Stimulated activated CD4-positive, alpha-beta T cell treated with anti-CD3 and anti-CD28 coated beads, Interleukin-15, amount 100 ng/mL, for 24 hours (primary cell): ENCODE measurements at places on chromosomes 12 and 14.

DNA sequence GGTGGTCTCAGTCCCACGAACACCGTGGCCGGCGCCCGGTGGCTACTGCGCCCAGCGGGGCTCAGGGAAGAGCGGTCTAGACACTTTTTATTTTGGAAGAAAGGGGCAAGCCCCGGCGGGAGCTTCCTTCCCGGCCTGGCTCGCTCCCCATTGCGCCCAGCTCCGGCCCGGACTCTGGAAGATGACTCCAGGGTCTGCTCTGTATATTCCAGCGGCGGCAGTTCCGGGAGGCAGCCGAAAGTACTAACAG is 225.1 kb upstream of the CRY1 start:
- no peak for DNase-seq

GRCh38 chr12:97288531-97288930 is 174.1 kb upstream of the RMST start:
- DNase-seq, result no peak

DNA sequence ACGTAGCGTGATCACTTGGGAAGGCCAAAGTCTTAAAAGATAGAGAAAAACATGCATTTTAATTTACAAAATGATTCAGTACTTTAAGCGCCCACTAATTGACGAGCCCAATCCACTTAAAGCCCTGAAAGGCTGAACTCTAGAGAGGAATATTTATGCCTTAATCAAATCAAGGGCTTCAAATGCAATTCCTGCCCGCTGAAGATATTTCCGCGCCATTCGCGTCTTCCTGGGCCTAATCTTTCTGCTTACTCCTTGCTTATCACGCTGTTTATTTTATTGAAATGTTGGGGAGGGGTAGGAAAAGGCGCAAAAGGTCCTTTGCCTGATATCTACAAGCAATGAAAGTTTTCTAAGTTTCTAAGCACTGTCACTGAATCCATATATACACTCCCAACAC is 4.0 kb downstream of the TBX3 start:
- DNase-seq, result no peak

DNA sequence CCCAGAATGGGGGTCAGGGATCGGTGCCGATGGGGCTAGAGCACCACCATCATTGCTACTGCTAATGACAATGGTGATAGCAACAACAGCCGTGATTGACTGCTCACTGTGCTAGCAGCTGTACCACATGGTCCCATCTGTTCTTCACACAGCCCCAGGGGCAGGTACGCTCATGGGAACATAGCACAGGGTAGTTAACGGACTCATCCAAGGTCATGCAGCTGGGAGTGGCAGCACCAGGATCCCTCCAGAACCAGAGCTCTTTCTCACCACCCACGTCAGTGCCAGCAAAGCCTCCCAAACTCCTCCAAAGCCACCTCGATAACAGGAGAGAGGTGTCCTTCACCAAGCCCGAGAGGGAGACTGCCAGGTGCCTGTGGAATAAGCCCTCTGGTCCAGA is 11.2 kb upstream of the DYNC1H1 start:
- no peak for DNase-seq

DNA sequence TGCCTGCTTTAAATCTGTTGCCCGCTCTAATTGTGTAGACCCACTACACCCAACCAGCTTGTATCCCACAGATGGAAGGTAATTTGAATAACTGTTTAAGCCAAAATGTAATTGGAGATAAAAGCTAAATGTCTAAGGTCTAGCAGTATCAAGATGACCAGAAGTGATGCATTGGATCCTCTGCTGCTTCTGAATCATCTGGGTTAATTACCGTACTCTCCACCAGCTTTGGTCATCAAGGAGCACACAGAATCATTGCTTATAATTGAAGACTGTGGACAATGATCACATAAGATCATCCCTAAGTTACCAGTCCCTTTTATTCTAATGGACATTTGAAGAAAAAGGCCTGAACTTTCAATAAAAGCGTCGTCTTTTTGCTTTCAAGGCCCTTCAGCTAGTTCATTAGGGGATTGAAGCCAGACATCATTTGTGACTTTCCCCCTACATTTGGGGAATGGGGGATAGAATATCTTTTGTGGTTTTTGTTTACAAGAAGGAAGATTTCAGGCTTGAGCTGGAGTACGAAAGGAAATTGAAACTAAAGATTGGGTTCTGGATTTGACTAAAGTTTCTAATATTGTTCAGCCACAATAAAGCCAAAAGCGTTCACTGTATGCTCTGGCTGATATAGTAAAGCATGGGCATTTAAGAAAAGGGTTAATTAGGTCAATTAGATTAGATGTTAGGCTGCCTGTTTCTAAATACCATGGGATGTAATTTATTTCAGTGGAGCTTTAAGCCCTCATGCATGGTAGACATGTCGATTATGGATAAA is 123.2 kb downstream of the CHST11 start:
- DNase-seq, result no peak

DNA sequence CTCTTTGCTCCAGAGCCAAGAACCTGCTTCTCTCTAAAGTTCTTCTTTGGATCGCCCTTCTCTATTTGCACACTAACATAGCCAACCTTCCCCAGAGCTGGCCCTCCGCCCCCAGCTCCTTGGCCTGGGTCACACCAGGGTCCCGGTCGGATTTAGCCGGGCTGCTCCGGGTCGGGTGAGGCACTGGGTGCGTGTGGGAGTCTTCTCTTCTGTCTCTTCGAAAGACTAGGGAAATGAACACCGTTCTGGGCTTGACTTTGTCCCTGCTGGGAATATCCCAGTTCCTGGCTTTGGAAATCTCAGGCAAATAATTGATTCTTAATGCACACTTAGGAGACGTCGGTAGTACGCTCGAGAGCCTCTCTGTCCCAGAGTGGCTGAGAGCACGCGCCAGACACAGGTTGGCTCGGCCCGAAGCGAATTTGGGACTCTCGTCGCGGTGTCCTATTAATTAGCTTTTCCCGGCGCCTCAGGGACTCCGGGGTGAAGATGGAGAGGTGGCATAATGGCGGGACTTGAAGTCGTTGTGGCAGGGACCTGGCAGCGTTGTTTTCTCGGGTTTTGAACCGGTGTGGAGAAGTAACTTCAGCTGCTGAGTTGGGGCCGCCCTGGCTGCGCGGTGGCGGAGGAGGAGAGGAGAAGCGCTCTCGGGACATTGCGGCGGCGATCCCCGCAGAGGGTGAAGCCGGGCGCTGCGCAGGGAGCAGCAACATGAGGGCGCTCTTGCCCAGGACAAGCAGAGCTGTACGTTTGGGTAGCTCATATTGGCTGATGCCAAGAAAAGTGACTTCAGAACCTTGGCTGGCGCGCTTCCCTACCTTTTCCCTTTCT is 7.5 kb downstream of the FOXG1 start:
- DNase-seq, result no peak

GRCh38 chr14:101372894-101373620 is 188.2 kb upstream of the DIO3 start:
- DNase-seq, result no peak

DNA sequence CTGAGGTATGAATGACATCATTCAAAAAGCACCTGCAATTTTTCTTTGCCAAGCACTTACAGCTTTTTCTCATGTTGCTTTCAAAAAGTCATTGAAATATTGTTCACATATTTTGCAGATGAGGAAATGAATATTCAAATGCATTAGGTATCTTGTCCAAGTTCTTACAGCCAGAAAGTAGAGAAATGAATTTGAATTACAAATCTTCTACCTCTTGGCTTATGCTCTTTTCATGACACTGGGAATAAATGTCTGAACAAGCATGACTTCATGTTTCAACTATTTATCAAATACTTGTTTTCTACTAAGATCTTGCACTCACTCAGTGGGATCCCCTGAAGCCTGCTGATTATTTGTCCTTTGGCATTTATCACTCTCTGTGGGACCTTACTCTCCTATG is 267.2 kb upstream of the BTG1 start:
- DNase-seq, result no peak

GRCh38 chr14:69208666-69209065 is 17.4 kb downstream of the EXD2 start:
- no peak for DNase-seq

- no peak for DNase-seq
Observed at GRCh38 chr14:53796734-53797133, 159.9 kb downstream of the BMP4 start.

DNA sequence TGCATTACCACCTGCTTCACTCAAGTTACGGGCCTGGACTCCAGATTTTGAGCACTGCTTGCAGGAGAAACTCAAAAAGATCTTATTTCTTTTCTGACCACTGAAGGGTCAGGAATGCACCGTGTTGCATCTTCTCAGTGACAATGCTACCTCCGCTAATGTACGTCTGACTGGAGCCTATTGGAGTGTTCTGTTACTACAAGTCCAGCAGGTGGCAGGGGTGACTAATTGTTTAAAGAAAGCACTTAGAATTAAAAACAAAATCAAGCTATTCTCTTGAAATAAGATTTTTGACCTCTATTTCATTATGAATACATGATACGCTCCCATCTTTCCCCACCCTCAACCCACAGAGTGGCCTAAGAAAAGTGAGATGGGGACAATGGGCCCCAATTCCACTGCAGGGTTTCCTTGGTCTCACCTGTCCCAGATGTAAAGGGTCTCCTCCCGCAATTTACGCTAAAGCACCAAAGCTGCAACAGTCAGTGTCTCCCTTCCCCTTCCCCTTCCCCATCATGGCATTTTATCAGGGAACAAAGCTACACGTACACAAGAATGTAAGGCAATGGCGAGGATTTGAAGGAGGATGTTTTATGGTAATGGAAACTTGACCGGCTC is 2.2 kb downstream of the TBPL2 start:
- DNase-seq, result peak; percentile 20

- DNase-seq, result no peak
Observed at GRCh38 chr12:52860102-52860823, 11.5 kb upstream of the KRT78 start.

- DNase-seq, result no peak
Observed at GRCh38 chr12:75097003-75097402, 112.6 kb downstream of the KCNC2 start.
